ENCODE measurements at places on chromosomes 1 and 21.
A peak's percentile ranks its signal among the peaks of the same experiment; 100 is the strongest.

DNA sequence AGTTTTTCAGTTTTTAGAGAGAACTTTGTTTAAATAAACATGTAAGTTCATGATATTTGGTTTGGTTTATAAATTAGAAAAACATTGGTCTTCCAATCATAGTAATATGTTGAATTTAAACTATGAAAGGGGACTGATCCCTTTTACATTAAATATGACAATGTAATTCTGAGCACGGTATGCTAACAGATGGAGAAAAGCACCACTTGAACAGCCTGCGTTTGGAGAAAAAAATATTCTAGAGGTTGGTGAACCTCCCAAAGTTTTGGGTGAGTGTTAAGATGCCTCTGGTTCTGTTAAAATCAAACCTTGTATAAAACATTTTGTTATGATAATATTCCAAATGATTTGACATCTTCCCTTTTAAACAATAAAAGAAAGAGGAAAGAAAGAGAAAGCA lies 123.9 kb downstream of the SDCCAG8 start:
- DNase-seq, result no peak

- no peak for DNase-seq
Observed at GRCh38 chr1:48470950-48471690, 884 bp downstream of the SPATA6 start.

DNA sequence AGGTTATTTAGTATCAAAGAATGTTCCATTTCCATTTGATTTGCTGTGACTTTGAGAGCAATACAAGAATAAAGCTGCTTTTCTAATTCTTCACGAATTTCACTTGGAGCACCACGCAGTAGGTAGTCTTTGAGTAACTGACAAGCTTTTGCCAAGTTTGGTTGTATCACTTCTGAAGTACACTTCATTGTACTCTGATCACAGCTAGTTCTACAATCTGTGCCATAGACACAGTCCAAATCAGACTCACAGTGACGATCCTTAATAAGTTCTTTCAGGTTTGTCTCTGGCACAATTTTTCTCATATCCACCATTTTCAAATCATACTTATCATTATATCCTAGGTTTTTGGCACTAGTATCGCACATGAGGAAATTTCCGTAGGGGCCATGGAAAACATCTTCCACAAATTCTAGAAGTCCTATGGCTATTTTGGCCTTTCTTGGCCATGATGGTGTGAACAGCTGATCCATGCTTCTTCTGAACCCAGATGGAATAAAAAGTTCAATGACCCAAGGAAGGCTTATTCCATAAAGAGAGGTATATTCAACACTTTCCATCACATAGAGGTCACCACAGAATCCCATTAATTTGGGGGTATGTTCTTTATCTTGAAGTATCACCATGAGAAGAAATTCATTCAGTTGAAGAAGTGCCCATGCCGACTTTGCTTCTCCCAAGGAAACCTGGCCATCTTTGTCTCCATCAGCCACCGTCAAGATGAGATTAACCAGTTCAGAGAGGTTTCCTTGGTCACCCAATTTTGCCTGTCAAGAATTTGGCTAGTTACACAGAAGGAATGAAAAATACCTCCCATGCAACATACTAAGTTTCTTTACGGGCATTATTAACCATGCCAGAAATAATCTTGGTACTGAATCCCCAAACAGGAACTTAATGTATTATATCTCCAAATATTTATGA lies 11.9 kb downstream of the RPL5 start:
- no peak for DNase-seq

- peak; percentile 9 for DNase-seq
Observed at GRCh38 chr1:246527402-246528088, 20.5 kb upstream of the SMYD3 start.

- peak; percentile 61 for DNase-seq
Observed at GRCh38 chr1:29254346-29254745, 18.0 kb downstream of the PTPRU start.

DNA sequence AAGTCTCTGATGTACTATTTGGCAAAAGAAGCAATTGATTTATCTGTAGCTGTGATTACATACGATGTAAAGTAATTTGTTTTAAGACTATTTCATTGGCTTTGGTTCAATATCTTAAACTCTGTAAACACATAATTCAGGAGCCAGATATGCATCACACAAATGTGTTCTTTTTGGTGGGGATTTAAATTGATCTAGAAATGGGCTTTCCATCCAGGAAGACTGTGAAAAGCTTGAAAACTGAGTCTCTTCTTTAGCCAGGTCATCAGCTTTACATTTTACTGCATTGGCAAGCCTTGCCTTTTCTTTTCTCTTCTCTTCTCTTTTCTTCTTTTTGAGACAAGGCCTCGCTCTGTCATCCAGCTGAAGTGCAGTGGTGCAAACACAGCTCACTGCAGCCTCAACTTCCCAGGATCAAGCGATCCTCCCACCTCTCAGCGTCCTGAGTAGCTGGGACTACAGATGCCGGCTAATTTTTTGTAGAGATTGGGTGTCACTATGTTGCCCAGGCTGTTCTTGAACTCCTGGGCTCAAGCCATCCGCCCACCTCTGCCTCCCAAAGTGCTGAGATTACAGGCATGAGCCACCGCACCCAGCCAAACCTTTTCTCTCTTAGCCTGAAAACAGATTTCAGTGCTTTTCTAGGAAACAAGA lies 1.4 kb downstream of the RCAN3 start:
- no peak for DNase-seq

GRCh38 chr1:204684571-204685235 lies 835 bp downstream of the LRRN2 start:
- no peak for DNase-seq

GRCh38 chr1:228311091-228311490 lies 95.5 kb downstream of the TRIM11 start:
- DNase-seq, result no peak

GRCh38 chr1:110585481-110585880 lies 20.7 kb downstream of the KCNA2 start:
- no peak for DNase-seq

GRCh38 chr1:74502858-74503257 lies 9.6 kb downstream of the LRRC53 start:
- DNase-seq, result no peak

DNA sequence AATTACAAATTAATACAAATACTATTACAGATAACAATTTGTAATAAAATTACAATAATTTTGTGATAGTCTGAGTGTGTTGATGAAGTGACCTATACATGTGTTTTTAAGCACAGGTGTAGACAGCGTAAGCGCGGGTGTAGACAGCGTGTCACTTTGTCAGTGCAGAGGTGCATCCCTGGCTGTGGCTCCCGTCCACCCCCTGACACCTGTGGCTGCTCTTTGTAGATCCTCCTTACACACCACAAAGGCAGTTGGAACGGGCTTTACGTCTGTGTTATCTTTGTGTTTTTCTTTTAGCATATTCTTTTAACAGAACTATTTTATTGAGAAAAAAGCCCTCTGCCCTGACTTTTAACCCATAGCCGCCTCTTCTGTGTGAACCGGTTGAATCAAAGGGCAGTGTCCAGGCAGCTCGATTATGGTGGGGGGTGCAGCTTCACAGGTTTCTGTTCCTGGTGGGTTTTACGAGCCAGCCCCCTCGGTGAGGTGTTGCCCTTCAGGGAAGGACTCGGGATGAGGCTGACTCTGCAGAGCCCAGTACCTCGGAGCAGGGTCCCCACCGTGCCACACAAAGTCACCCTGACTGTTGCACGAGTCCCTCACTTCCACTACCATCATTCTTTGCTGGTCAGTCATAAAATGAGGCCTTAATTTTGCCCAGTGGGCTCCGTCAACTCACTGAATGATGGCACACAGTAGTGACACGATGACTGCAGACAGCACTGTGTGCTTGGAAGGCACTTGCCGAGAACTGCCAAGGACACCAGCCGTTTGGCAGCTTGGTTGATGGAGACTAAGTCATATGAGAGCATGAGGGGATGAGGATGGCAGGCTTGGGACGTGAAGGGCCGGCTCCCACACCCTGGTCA lies 86.4 kb upstream of the COL6A1 start:
- DNase-seq, result no peak

- DNase-seq, result peak; percentile 24
Observed at GRCh38 chr1:55318116-55318817, 103.1 kb upstream of the USP24 start.

GRCh38 chr1:166730299-166730888 lies 108.9 kb upstream of the POGK start:
- DNase-seq, result no peak

GRCh38 chr1:22745669-22746585 lies 35.3 kb downstream of the EPHB2 start:
- DNase-seq, result peak; percentile 72

- DNase-seq, result no peak
Observed at GRCh38 chr21:18869104-18869503, 465.5 kb upstream of the TMPRSS15 start.

- no peak for DNase-seq
Observed at GRCh38 chr1:27290581-27290980, 31.4 kb upstream of the TMEM222 start.

DNA sequence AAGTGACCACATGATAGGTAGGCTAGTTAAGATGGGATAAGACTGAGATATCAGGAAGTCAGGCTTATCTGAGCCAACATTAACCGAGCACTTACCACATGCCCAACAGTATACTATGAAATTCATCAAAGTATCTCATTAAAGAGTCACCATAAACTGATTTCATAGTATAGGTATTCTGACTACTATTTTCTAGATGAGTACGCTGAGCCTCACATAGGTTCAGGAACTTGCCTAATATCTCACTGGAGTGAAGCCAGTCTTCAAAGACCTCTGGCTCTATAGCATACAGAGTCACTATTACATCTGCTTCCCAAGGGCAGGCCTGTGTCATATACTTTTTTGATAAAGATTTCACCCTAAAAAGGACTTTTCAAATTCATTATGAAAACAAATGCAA lies 115.6 kb upstream of the NGF start:
- DNase-seq, result peak; percentile 63

DNA sequence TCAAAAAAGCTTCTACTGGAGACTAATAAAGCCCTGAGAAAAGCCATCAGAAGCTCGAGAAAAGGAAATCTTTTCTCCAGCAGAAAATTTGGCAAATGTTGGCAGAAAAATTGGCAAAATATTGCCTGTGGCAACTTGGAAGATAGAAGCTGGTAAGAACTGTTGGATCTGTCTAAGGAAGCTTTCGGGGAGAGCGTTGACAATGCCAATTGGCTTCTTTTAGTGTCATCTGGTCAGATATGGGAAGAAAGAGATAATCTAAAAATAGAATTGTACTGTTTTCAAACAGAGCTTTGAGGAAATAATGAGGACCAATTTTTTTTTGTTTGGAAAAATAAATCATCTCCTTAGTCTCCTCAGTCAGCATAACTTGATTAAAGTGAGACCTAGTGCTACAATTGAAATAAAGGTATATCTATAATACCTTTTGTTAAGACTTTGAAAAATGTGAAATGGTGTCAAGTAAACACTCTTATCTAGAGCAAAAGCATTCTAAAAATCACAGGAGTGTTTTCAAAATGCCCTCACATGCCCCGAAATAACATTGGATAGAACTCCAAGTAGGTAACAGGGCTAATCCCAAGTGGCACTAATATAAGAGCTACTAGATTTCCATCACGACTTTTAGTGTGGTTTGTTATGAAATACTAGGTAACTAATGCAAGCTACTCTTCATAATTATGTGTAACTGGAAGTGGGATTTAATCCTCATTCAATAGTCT lies 882.2 kb upstream of the B3GALT2 start:
- DNase-seq, result no peak

GRCh38 chr1:186575348-186575747 lies 104.9 kb downstream of the PTGS2 start:
- peak; percentile 74 for DNase-seq

DNA sequence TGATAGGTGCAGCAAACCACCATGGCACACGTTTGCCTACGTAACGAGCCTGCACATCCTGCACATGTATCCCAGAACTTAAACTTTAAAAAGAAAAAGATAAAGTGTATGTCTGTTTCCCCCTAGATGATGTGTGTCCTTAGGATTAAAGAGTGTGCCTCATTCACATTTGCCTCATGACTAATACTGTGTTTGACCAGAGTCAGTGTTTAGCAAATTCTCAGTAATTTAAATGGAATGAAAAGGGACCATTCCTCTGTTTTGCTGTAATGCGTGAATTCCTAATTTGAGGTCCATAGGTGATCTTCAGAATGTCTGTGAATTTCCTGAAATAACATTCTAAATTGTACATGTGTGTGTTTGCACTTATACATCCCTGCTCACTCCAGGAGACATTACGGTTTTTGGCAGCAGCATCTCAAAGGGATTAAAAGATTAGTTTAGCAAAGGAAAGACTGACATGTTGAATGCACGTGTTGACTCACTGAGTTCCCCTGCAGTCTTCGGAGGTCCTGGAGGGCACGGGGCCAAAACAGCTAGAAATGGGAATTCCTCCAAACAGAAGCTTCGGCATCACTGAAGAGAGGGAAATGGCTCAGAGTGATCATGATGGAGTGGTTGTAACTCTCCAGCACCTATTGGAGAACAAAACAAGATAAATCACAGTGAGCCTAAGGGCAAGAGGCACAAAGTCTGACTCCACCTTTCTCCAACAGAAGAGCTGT lies 19.1 kb upstream of the SLC35F3 start:
- DNase-seq, result peak; percentile 94

DNA sequence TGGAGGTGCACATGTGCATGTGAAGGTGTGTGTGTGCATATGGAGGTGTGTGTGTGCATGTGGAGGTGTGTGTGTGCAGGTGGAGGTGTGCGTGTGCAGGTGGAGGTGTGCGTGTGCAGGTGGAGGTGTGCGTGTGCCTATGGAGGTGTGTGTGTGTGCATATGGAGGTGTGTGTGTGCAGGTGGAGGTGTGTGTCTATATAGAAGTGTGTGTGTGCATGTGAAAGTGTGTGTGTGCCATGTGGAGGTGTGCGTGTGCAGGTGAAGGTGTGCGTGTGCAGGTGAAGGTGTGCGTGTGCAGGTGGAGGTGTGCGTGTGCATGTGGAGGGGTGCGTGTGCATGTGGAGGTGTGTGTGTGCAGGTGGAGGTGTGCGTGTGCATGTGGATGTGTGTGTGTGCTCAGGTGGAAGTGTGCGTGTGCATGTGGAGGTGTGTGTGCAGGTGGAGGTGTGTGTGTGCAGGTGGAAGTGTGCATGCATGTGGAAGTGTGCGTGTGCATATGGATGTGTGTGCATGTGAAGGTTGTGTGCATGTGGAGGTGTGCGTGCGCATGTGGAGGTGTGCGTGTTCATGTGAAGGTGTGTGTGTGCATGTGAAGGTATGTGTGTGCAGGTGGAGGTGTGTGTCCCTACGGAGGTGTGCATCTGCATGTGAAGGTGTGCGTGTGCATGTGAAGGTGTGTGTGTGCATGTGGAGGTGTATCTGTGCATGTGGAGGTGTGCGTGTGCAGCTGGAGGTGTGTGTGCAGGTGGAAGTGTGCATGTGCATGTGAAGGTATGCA lies 13.5 kb downstream of the C1orf74 start:
- no peak for DNase-seq

- no peak for DNase-seq
Observed at GRCh38 chr21:31329456-31330143, 14.5 kb downstream of the TIAM1 start.

GRCh38 chr1:155134322-155134721 lies 1.3 kb upstream of the SLC50A1 start:
- DNase-seq, result no peak

GRCh38 chr1:229347528-229347927 lies 4.7 kb upstream of the CCSAP start:
- no peak for DNase-seq

GRCh38 chr1:147753081-147753480 lies 7.3 kb downstream of the GJA5 start:
- no peak for DNase-seq
